ENCODE measurements at places on chromosomes 16 and 17.
A peak's percentile ranks its signal among the peaks of the same experiment; 100 is the strongest.

GRCh38 chr16:78925083-78925767, 675.3 kb downstream of the MAF start:
- DNase-seq, result no peak

DNA sequence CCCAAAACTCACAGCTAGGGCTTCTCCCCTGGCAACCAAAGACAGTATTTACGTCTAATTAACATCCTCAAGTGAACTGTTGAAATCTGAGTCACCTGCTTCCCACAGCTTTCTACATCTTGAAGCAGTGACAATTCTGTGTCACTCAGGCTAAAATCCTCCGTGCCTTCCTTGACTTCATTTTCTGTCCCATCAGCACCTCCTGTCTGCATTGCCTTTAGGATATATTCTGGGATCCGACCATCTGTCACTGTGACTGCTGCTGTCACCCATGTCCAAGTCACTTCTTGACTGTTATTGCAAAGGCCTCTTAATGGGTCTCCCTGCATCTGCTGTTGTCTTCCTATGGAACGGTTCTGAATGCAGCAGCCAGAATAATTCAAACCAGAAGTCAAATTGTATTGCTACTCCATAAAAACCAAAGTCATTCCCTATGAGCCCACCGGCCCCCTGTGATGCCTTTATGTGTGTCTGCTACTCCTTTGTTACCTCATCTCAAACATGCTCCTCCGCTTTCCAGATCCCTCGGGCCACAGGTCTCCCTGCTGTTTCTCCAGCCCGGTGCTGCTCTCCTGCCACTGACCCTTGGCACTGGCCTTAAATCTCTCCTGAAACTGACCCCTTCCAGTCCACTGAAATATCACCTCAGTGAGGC, 56.9 kb downstream of the WWP2 start:
- DNase-seq, result no peak

DNA sequence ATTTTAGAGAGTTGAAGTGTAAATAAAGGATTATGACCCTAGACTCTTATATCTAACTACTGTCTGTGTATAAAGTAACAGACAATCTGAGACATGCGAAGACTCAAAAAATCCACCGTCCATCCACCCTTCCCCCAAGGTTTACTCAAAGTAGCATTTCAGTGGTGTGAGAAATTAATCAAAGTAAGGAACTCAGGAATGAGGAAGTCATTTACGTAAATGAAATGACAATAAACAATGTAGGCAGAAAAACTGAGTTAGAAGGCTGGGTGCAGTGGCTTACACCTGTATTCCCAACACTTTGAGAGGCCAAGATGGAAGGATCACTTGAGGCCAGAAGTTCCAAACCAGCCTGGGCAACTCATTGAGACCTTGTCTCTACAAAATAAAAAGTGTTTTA, 19.8 kb upstream of the NTN1 start:
- no peak for DNase-seq

GRCh38 chr17:62670202-62670821, 42.8 kb downstream of the MRC2 start:
- DNase-seq, result peak; percentile 50

- peak; percentile 53 for DNase-seq
Observed at GRCh38 chr17:35774499-35774898, 13.8 kb downstream of the C17orf50 start.

DNA sequence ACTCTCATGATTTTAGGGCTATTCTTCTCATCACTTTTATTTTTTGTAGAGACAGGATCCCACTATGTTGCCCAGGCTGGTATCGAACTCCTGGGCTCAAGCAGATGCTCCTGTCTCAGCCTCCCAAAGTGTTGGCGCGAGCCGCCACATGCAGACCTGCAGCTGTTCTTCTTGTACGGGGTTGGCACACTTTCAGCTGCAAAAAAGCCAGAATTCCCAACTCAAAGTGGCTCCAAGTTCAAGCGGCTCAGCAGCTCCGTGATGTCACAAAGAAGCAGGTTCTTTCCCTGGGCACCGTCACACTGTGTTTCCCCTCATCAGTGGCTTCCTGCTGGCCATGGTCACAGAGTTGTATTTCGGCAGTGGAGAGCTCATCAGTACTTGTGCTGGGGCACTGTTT, 6.7 kb upstream of the SBK1 start:
- DNase-seq, result peak; percentile 19

DNA sequence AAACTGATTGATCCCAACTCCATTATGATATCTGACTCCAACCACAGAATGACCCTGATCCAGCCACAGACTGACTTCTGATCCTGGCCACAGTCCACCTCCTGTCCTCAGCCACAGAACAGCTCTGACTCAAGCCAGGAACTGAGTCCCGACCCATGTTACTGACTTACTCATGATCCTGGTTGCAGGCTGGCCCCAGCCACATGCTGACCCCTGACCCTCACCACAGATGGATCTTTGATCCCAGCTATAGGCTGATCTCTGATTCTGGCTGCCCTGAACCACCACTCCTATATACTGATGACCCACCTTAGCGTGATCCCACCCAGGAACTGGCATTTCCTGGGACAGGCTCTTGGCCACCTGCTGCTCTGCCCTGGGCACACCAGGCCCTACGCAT, 32.2 kb upstream of the IL21R start:
- DNase-seq, result peak; percentile 68

GRCh38 chr16:88500255-88500661, 47.2 kb downstream of the ZFPM1 start:
- peak; percentile 56 for DNase-seq

GRCh38 chr16:68752602-68753001, 15.5 kb downstream of the CDH1 start:
- DNase-seq, result no peak

- DNase-seq, result no peak
Observed at GRCh38 chr16:50269769-50270509, 3.6 kb downstream of the ADCY7 start.

DNA sequence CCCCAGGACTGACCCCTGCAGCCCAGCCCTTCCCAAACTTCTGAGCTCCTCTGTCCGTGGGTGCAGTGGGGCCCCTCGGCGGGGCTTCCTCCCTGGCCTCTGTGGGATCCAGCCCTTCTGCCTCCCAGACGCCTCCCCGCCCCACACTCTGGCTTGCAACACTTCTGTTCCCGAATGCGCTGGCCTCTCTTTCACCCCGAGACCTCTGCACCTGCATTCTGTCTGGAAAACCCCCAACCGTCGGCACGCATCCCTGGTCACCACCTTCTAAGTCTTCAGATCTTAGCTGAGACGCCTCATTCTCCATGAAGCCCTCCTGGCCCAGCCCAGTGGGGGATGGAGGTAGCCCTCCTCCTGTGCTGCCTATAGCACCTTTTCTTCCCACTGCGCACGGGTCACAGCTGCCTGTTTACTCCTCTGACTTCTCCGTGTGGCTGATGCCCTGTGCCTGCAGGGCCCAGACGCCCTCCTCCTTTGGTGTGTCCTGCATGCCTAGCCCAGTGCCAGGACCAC, 26.4 kb downstream of the TMEM235 start:
- no peak for DNase-seq

- no peak for DNase-seq
Observed at GRCh38 chr16:2081201-2082084, 33.7 kb downstream of the TSC2 start.

GRCh38 chr17:19370493-19370960, 7.8 kb upstream of the MAPK7 start:
- peak; percentile 98 for DNase-seq

- no peak for DNase-seq
Observed at GRCh38 chr17:2012499-2012898, 12.6 kb downstream of the RTN4RL1 start.

DNA sequence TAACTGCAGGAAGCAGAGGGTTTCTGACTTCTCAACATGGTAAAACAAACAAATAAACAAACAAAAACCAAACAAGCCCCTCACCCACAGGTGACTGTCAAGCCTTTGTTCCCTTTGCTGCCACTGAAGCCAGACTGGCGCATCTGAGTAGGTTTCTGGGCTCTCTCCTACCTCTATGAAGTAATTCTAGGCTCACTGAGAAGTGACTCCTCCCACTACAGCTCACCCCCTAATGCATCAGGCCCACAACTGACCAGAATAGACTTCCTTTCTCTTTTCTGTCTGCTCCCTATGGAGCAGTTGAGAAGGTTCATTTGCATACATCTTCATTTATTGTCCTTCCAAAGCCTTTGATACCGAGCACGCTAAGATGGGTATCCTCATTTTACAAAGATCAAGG, 77.0 kb upstream of the CCL2 start:
- no peak for DNase-seq

- DNase-seq, result no peak
Observed at GRCh38 chr16:165539-166374, at the start of gene HBM. HBM (plus strand) TSS chr16:165978; CDS start chr16:165998, 20 bp downstream.

- DNase-seq, result no peak
Observed at GRCh38 chr17:16215002-16215272, 397 bp downstream of the NCOR1 start.
